Activated CD8-positive, alpha-beta memory T cell treated with anti-CD3 and anti-CD28 coated beads for 48 hours (primary cell): ENCODE measurements at places on chromosomes 13 and 19.
A peak's percentile ranks its signal among the peaks of the same experiment; 100 is the strongest.

DNA sequence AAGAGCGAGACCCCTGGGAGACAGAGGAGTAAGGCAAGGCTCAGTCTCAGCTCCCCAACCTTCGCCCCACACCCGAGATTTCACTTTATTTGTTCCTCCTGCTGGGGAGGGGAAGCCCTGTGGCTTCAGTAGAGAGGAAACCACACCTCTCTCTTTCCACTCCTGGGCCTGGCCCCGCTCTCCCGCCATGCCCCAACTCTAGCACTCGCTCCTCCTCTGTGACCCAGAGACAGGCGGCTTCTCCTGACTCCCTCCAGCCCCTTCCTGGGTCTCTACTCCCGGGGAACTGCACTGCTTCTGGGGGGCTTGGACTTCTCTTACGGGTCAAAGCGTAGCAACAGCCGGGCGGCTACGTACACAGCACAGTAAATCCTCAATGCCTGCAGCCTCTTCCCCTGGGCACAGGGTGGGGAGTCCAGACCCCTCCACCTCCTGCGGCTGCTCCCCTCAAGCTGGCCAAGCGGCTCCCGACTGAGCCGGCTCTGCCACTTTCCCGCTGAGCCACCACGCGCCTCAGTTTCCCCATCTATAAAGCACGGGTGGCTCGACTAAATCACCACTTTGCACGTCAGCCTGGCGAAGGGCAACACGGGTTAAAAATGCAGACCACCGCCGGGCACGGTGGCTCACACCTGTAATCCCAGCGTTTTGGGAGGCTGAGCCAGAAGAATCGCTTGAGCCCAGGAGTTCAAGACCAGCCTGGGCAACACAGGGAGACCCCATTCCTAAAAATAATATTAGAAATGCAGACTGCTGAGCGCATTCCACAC is 1.4 kb downstream of the RNF126 start:
- DNase-seq = no peak

DNA sequence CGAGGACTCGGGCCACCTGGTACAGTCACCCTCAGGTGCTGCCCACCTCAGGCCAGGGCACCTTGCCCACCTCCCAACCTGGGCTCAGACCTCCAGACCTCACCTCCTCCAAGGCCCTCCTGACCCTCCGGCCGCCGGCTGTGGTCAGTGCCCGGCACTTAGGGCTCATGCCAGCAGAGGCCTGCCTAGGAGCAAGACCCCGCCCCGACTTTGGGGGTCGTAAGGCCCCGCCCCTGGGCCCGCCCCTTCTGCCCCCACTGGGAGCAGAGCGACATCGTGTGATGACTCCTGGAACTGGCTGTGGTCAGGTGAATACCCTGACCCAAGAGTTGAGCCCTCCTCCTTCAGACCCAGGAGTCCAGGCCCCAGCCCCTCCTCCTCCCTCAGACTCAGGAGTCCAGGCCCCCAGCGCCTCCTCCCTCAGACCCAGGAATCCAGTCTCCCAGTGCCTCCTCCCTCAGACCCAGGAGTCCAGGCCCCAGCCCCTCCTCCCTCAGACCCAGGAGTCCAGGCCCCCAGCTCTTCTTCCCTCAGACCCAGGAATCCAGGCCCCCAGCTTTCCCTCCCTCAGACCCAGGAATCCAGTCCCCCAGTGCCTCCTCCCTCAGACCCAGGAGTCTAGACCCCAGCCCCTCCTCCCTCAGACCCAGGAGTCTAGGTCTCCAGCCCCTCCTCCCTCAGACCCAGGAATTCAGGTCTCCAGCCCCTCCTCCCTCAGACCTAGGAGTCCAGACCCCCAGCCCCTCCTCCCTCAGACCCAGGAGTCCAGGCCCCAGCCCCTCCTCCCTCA is at the start of gene SBK2:
Gene SBK2, minus strand, starts transcription at position 183 of the 790 bp plus-strand sequence. CDS start 839 bp downstream, outside the sequence.
- no peak for DNase-seq

DNA sequence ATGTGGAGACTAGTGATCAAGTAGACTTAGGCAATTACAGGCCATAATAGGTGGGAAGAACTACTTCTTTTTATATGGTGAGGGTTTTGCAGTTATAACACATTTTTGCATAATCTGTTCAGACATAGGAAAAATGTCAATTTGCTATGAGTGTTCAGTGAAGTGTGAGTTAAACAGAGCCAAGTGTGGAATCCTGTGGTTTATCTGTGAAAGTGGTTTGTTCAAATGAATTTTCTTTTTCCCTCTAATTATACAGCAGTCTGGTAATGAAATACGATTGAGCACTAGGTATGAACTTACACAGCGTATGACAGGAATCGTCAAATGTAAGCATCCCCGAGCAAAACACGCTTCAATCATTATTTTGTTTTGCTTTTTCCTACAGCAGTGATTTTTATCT is 178.3 kb downstream of the STK24 start:
- DNase-seq = no peak

- no peak for DNase-seq
These were observed 14.7 kb downstream of the MIER2 start for GRCh38 chr19:329876-330275.

DNA sequence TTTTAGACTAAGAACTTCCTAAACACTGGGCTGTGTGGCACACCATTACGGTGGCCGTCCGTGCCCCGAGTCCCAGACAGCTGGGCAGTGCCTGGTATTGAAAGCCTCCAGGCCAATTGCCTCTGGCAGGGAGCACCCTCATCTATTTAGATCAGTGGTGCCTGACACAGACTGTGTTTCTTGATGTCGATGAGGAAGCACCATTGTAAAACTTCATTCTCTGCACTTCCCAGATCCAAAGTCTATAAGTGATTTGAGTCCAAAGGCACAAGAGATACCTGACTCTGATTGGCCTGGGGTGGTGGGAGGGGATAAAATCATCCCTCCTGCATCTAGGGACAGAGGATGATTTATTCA is 8.5 kb upstream of the STK24 start:
- DNase-seq = no peak

- no peak for DNase-seq
These were observed 28.7 kb downstream of the TMEM255B start for GRCh38 chr13:113787694-113788093.

- DNase-seq = no peak
These were observed 20.8 kb downstream of the ZNF283 start for GRCh38 chr19:43847884-43848283.

DNA sequence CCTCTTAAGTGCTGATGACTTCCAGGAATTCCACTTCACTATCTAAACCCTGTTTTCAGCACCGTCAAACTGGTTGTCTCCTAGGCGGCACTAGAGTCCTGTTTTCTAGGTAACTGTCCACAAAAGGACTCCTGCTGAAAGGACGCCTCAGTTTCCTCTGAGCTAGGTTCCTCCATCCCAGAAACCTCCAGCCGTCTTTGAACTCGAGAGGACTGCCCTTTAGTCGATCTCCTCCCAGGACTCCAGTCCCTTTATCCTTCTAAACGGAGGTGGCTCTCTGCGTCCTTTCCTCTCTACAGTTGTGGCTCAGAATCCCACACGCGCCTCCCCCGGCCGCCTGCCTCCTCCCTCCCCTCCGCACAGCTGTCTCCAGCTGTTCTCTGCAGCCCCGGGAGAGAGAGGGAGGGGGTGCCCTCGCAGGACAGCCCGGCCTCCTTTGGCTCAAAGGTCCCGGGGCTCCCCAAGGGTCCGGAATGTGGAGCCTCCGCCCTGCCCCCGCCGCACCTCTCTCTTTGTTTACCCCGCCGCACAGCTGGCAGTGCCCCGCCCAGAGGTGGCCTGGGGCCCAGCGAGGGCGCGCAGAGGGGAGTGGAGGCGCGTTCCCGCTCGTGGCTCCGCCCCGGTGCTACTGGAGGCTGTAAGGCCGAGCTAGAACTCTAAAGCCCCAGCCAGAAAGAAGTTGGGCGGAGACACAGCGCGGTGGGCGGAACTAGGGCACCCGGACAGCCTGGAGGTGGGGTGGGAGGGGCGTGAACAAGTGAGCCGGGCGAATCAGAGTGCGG is 2.4 kb downstream of the LTBP4 start:
- DNase-seq = peak; percentile 82

GRCh38 chr19:51695702-51696315 is 2.7 kb downstream of the SPACA6 start:
- no peak for DNase-seq

- no peak for DNase-seq
These were observed 420.8 kb upstream of the SLITRK1 start for GRCh38 chr13:84303035-84303434.

DNA sequence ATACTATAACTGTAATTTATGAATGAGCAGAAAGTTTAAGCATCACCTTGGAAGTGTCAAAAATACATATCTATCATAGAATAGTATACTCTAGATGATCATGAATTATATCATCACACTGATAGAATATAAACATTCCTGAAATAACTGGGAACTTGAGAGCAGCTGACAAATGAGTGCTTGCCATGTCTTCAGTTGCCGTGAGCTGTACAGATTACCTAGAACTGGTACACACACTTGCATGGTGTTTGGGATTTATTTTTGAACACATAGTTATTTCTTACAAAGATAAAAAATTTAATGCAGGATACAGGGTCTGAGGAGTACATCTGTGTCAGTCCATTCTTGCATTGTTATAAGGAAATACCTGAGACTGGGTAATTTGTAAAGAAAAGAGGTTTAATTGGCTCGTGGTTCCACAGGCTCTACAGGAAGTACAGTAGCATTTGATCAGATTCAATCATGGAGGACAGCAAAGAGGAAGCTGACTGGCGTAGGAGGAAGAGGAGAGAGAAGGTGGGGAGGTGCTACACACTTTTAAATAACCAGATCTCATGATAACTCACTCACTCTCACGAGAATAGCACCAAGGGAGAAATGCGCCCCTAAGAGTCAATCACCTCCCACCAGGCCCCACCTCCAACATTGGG is 60.4 kb upstream of the MBNL2 start:
- no peak for DNase-seq

DNA sequence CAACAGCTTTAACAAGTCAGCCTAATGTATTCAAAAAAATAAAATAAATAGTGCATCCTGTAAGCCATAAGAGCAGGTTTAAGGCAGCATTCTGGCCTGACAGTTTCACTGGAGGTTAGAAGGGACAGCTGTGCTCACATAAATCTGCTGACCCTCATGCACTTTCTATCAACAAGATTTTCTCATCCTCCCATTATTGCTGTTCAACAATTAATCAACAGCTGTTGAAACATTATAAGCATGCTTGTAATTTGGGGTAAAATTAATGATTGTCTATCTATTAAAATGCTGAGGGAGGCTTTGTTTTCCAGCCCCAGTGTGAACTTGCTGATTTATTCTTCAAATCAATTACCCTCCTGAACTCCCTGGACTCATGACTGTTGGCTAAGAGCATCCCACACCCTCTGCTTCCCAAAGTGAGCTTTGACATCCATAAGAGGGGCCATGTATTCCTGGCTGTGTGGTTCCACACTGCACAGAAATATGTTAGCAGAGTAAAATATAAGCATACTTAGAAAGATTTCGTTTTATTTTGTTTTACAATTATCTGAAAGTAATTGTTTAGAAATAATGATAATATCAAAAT is 492.4 kb downstream of the EFNB2 start:
- no peak for DNase-seq

- no peak for DNase-seq
These were observed 21.7 kb downstream of the ZNF45 start for GRCh38 chr19:43913383-43913782.

GRCh38 chr13:22082030-22082429 is 411.2 kb downstream of the FGF9 start:
- no peak for DNase-seq

- no peak for DNase-seq
These were observed 2.3 kb downstream of the UPF1 start for GRCh38 chr19:18833849-18834643.

DNA sequence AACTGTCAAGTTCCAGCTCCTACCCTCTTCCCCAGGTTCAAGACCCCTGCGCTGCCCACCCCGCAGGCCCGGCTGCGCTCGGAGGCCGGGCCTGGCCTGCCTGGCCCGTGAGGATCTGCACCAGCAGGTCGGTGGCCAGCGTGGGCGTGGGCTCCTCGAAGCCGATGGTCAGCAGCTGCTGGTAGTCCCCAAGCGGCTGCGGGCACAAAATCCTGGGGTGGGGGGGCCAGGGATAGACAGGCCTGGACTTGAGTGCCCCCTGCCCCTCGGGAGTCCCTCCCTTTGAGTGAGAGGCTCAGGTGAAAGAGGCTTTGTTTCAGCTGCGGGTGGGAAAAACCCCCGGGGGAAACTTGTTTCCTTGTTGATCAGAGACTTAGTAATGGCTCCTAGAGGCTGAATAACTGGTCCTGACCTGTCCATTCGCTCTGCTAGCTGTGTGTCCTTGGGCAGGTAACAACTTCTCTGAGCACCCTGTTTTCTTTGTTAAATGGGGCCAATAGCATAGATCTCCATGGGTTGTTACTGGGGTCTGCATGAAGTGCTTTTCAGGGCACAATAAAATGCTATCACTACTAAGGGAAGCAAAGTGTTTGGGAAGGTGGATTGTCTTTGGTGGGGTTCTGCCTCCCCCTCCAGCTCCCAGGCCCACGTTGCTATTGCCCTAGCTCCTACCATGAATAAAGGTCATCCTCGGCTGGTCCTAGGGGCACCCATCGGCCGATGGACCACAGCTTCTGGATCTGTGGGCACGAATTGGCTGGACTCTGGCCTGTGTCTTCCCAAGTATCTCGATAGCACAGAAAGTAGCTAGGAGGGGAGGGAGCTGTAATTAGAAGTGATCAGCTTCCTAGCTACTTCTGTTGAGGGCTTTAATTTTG is 3.5 kb downstream of the C19orf67 start:
- DNase-seq = no peak

GRCh38 chr19:46992699-46993535 is 26.7 kb upstream of the NPAS1 start:
- no peak for DNase-seq

DNA sequence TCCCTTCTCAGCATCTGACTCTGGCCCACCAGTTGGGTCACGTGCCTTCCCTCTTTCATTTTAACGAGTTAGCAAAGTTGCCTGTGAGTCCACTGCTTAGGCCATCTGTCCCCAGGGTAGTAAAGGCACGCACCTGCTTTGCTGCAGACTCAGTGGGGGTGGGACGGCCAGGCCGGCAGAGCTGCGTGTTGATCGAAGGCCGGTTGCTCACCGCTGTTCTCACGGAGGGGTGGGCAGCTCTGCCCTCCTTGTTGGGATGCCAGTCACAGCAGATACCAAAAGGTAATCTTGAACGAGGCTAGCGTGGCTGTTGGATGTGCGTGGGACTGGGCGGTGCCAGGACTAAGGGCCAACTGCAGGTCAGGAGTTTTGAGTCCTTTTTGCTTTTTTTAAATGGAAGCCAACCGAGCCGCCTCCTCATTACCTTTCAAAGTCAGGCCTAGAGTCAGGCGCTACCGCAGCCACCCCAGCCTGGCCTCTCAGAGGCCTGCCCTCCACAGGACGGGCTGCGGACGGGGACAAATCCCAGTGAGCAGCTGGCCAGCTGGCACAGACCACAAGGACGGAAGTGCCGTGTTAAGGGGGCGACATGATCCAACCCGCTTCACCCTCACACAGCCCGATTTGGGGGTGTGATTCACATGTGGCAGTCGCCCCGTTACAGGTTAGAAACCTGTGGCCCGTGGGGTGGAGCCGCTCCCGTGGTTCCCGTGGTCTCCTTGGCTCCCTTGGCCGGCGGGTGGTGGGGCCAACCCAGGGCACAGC is 20.6 kb downstream of the ADPRHL1 start:
- no peak for DNase-seq

DNA sequence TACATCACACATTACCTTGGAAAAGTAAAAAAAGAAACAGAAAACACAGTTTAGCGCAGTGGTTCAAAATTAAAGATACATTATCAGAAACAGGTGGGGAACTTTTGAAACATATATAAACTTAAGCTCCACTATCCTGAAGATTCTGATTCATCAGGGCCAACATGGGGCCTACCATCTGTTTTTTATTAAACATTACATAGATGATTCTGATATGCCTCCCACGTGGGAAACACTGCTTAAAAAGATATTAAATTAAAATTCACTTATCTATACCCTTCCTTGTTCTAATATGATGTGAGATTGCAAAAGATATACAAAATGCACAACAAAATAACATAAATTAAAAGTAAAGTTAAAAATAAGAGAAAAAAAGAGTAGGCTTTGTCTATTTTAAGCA is 125.0 kb downstream of the VWA8 start:
- DNase-seq = no peak
